Stimulated activated CD4-positive, alpha-beta T cell treated with anti-CD3 and anti-CD28 coated beads, Interleukin-15, amount 100 ng/mL, for 24 hours (primary cell): ENCODE measurements at places on chromosomes 4 and X.

DNA sequence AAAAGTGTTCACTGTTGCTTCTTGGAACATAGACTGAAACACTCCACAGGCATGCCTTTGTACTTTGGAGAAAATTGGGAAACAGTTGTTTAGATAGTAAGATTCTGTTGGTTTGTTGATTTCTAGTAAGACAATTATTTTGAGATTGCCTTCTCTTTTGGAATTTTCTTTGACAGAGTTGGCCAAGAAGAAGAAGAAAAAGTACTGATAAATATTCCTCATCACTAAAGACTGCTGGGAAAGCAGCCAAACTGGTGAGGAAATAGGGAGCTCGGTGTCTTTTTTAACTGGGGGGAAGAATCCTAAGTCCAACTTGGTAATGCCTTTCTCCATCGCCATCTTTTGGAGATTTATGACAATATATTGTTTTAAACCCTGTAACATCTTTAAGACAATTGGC is 370.7 kb downstream of the GPAT3 start:
- no peak for DNase-seq

GRCh38 chr4:180314972-180315371 is 1928.2 kb upstream of the TENM3 start:
- DNase-seq = no peak

DNA sequence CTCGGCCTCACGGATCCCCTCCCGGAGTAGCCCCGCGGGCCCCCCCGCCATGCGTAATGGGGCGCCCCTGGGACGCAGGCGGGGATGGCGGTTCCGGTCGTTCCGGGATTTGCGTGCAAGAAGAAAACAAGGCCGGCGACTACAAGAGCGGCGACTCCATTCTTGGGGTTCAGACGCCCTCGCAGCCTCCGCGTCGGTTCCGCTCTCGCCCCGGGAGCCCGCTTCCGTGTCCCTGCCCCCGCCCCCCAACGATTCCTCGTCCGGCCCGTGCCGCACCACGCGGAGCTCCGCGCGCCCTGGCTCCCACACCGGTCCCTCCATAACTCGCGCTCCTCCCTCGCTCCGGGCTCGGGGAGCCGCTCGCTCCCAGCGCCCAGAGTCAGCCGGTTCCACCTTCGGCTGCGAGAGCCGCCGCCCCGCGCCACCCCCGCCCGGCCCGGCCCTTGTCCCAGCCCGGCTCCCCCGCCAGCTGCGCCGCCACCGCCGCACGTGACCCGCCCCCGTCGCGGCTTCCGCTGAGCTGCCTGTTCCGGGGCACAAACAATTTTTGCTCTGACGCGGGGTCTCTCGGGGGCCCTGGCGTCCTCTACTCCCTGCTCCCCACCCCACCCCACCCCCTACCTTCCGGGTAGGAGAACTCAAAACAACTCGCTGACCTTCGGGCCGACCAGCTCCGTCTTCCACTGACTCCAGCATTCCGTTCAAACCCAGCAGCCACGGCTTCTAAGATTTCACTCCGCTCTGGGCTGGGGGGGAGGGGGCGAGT is 78.8 kb upstream of the BCOR start:
- DNase-seq = peak; percentile 81

DNA sequence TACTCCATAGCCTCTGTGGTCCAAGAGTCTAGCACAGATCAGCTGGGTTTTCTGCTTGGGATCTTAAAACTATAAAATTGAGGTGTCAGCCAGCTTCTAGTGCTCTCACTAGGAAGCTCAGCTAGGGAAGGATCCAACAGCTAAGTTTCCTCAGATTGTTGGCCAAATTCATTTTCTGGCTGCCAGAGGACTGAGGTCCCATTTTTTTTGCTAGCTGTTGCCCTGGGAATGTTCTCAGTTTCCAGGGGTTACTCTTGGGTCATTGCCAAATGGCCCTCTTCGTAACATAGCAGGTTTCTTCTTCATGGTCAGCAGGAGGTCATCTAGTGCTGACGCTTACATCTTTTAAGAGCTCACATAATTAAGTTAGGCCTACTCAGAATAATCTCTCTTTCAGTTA is 2178.2 kb downstream of the ARAP2 start:
- DNase-seq = no peak

DNA sequence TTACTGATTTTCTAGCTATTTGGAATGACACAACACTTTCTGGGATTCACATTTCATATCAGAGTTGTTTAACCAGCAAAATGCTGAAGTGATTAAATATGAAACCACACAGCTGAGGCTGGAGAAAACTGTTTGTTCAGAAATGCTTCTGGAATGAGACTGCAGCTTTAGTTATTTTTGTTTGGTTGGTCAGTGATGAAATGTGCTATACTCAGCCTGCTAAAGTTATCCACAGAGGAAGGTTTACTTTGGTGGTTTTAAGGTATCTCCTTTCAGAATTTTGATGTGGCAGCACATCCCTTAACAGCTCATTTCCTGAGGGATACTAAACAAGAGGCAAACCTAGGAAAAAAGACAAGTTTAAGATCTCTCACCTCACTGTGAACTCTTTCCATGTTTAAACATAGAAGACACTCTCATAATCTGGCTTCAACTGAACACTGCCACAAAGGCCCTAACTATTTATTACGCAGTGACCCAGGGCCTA is 106.6 kb upstream of the PDE5A start:
- DNase-seq = no peak

GRCh38 chr4:153027866-153028265 is 91.7 kb downstream of the FHDC1 start:
- DNase-seq = no peak

GRCh38 chr4:24169956-24170355 is 280.1 kb upstream of the PPARGC1A start:
- DNase-seq = no peak

DNA sequence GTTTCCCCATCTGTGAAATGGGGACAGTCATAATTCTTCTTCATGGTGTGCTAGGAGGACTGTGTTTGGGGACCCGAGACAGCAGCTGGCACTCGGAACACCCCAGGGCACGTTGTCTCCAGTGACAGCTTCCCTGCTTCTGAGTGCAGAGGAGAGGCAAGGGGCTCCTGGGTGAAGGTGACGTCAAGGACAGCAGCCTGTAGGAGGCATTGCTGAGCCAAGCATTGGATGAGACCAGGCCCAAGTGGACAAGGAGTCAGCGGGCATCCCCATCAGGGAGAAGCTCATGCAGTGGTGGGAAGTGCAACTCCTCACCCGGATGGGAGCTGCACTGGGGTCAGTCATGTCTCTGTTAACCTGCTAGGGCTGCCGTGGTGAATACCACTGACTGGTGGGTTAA is 46.1 kb downstream of the EVC start:
- no peak for DNase-seq

DNA sequence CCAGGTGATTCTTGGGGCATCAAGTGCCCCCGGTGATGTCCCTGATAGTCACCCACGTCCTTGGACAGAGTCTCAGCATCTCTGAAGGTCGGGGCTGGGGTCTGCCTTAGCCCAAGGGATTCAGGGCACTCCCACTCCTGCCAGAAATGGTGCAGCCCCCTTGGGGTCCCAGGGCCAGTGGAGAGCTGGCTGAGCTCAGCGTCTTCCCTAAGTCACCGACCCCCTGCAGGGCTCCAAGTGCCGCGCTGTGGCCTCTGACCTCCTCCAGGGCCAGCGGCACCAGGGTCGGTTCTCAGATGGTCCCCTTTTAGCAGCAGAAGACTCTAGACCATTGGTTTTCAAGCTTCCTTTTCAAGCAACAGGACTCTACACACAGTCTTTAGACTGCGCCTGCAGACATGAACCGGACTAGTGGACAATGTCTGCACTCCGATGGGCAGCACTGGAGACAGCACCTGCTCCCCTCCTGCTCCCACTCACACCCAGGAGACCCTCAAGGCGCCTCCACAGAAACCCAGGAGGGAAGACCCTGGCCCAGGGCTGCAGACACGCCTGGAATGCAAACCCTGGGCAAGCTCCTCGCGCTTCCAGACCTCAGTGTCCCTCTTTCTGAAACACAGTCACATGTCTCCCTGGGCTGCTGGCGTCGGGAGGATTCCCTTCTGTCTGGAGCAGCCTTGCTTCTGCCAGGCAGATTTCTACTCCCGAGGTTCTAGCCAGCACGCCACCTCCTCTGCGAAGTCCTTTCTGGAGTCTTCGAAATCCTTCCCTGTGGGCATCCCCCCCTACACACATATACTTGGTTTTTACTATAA is 53.9 kb downstream of the ABLIM2 start:
- no peak for DNase-seq

DNA sequence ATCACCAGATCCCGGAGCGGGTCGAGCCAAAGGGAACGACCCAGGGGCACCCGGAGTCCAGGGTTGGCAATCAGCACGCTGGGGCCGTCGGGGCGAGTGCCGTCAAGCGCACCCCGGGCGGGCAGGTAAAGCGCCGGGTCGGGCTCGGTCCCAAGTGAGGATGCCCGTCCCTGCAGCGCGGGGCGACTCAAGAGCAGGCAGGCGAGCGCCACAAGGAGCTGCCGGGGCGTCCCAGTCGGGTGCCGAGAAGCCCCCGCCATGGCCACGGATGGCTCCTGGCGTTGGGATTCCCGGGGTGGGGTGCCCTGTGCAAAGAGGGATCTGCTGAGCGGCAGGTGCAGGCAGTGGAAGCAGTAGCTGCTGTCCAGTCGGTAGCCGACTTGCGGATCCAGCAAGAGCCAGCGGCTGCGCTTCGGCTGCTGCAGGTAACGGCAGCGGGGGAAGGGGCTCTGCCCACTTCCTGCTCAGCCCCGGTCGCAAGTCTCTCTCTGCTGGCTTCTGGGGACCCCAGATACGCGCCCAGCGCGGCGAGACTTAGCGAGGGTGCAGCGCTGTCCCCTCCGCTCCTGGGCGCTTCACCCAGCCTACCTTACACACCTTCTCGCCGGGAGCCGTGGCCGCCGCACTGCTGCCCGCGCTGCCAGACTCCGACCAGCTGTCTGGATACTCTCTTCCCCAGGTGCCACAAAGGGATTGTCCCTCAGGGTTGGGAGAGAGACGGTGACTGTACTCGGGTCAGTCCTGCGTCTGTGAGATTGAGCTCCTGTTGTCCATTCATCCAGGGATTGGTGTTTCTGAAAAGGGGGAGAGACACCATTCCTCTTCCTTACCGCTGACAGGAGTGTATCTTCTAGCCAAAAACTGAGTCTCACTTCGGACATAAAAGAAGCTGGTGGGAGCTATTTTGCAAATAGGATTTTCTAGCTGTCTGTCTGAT is at the start of gene FREM3:
Gene FREM3, minus strand, starts transcription at position 260 of the 937 bp plus-strand sequence. Its CDS starts 0 bp downstream, at position 260.
- peak; percentile 17 for DNase-seq

GRCh38 chr4:10640561-10641201 is 43.9 kb downstream of the CLNK start:
- DNase-seq = no peak

DNA sequence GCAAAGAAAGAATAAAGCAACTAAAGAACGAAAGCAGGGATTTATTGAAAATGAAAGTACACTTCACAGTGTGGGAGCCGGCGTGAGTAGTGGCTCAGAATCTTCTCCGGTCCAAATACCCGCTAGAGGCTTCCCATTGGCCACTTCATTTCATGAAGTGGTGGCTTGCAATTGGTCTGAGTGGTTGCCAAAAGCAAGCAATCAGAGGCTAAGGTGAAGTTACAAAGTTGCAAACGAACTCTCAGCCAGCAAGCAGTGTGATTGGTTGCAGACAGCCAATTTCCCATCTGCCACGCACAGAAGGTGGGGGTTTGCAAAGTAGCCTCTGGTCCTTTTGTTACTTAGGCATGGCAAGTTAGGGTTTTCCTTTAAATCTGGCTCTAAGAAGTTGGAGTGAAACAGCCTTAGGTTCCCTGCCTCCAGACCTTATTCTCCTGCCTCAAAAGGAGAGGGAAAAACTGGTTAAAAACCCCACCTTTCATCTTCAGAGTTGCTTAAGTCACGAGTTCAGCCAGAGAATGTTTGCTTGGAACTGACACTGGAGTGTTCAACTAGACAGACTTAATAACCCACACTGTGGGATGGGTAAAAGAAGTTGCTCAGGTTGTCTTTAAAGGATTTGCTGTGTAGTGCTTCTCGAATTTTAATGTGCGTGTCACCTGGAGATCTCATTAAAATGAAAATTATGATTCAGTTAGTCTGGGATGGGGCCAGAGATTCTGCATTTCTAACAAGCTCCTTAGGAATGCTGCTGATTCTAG is 6.9 kb upstream of the CLOCK start:
- no peak for DNase-seq

DNA sequence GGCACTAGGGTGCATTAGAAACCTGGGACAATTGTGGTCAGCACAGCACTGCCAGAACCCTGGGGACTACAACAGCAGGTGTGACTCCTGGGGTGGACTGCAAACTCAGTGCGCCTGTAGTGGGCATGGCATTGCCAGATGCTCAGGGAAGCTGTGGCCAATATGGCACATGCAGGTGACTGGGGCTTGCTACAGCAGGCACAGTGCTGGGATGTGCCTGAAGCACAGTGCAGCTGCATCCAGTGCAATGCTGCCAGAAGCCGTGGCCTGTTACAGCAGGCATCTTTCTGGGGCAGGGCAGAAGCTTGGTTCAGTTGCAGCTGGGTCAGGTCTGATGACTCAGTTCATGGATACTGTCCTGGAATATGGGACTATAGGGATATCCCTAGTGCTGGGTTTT is 445.8 kb downstream of the CCSER1 start:
- DNase-seq = no peak

GRCh38 chr4:114866901-114867670 is 246.3 kb downstream of the NDST4 start:
- no peak for DNase-seq

GRCh38 chr4:108590776-108591175 is 29.6 kb upstream of the RPL34 start:
- no peak for DNase-seq

DNA sequence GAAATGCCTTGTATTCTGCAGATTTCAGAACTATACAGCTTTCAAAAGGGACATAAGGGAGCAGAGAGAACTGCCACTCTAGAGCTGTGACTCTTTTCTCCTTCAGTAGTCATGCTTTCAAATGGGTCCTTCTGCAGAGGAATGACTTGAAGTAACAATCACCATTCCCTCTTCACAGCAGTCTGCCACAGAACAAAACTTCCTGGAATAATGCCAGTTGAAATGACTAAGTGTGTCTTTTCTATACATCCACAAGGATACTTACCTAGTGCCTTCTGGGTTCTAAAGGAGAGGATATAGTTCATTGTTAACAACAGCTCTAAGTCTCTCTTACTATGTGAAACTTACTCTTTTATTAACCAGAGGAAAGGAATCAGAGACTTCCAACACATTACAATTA is 515.4 kb upstream of the ATOH1 start:
- DNase-seq = no peak

DNA sequence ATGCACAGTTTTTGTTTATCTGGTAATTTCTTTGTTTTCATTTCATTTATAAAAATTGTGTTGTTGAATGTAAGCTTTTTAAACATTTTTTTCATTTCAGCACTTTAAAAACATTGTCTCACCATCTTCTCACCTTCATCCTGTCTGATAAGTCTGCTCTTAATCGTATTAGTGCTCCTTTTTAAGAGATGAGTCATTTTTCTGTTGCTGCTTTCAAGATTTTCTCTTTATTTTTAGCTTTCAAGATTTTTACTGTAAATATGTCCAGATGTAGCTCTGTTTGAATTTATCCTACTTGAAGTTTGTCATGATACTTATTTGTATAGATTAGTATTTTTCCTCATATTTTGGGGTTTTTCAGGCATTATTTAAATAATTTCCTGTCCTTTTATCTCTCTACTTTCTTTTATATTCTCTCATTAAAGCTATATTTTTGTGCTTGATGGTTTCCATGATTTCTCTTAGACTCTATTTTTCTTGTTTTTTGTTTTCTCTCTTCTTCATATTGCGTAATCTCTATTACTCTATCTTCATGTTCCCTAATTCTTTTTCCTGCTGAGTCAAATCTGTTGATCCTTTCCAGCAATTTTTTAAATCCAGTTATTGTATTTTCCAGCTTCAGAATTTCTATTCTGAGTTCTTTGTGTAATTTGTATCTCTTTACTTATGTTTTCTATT is 1400.4 kb upstream of the PCDH7 start:
- DNase-seq = no peak

- DNase-seq = no peak
These were observed 32.3 kb downstream of the BBS12 start for GRCh38 chr4:122764821-122765215.

GRCh38 chr4:6542951-6543350 is 32.0 kb upstream of the MAN2B2 start:
- no peak for DNase-seq
